KG1 (cell line): ENCODE measurements at places on chromosomes 2 and 18.

DNA sequence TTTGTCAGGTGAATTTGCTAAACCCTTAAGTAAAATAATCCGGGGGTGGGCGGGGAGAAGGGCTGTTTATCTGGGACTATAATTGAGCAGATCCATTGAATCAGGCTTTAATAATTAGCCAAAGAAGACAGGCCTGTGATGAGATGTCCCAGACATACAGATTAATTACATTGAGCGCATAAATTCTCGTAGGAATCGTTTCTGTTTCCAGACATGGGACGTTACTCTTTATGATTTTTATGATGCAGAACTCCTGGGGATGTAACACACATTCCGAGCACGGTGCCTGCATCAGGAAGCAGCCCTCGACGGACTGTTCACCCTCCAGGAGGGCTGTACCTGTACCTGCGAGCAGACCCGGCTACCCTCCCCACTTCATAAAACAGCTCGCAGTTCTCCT, 88.9 kb downstream of the SMIM21 start:
- DNase-seq: no peak

DNA sequence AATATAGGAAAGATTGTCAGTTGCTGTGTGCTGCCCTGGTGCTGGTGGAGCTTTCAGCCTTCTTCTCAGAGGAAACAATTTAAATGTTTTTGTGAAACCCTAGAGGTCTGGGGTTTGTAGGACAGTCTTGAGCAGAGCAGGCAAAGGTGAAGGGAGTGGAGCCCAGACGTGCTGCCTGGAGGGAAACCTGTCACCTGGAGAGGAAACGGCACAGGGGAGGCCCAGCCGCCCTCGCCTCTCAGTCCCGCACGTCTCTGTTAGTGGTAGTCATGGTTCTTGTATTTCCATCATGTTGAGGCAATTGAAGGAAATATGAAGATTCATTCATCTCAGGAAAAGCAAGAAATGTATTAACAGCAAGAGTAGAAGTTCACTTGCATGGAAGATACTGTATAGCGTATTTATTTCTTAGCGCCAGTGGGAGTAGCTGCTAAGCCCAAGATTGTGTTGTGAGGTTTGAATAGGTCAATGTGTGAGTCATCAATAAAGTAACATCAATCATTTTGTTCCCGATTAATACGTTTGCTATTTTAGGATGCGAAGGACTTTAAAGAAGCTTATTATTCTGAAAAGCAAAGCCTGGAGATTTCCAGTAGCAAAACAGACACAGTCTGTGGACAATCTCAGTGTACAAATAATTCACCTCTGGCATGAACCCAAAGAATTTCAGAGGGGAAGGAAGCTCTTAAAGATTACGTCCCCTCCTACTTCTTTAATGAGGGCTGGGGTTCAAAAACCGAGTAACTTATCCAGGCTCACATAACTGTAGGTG, 70.4 kb downstream of the LRRFIP1 start:
- no peak for DNase-seq

- no peak for DNase-seq
These were observed 455.0 kb upstream of the TCF4 start for GRCh38 chr18:56042915-56043536.

DNA sequence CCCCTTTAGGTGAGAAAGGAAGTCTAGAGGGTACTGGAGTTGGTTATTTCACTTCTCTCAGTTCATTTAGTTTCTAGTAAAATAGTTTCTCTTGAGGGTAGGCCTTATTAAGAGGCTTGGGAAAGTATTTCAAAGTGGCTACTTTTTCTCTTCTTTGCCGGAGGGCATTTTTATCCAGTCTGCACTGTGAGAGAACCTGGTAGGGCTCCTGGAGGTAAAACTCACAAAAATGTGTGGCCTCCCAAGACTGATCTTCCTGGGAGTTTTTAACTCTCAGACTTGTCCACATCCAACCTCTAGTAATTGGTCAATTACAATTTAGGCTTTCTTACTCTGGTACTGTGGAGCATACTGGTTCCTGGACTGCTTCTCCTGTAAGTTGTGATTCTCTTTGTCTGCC, 28.0 kb downstream of the EHBP1 start:
- no peak for DNase-seq

- no peak for DNase-seq
These were observed 89.7 kb upstream of the TTC39C start for GRCh38 chr18:23924813-23925212.

DNA sequence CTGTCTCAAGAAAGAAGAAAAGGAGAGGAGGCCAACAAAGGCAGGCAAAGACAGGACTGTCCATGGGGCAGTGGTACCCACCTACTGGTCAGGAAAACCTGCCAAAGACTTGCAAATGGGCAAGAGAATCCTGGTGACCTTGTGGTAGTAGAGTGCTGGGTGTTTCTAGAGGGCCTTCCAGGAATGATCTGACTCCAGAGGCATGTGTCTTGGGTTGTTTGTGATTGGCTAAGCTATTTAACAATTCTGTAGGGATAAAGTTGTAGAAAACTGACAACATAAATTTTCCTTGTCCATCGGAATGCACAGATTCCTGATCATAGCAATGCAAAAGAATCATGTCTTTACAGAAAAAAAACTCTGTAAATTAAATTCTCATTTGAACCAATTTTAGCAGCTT, 68.5 kb upstream of the ZNF532 start:
- DNase-seq: no peak

GRCh38 chr2:85846411-85846810, 42.4 kb downstream of the ST3GAL5 start:
- no peak for DNase-seq

- no peak for DNase-seq
These were observed 72.9 kb downstream of the C1QL2 start for GRCh38 chr2:119085613-119086012.

GRCh38 chr2:228681426-228681825, 499.9 kb upstream of the SPHKAP start:
- no peak for DNase-seq

GRCh38 chr2:110770404-110770958, 38.1 kb downstream of the ACOXL start:
- no peak for DNase-seq

DNA sequence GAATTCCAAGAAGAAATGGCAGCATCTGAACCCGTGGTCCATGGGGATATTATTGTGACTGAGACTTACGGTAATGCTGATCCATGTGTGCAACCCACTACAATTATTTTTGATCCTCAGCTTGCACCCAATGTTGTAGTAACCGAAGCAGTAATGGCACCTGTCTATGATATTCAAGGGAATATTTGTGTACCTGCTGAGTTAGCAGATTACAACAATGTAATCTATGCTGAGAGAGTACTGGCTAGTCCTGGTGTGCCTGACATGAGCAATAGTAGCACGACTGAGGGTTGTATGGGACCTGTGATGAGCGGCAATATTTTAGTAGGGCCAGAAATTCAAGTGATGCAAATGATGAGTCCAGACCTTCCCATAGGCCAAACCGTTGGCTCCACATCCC, 34.4 kb upstream of the DSG3 start:
- DNase-seq: no peak

DNA sequence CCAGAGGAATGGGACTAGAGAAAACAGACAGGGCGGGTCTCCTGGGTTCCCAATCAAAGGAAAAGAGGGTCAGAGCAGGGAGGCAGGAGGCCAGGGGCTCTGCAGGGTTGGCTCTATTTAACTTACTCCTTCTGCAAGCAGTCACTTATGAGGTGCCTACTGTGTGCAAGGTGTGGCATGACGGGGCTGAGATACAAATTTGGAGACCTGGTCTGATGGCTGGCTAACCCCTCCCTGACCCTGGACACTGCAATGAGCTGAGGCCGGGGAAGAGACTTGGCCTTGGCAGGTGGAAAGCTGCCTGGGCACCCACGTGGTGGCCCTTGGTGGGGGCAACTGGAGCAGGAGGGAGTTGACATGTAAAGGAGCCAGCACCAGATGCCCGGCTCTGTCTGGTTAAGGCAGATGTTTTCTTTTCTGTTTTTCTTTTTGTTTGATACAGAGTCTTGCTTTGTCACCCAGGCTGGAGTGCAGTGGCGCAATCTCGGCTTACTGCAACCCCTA, 148.5 kb upstream of the GATA6 start:
- no peak for DNase-seq

DNA sequence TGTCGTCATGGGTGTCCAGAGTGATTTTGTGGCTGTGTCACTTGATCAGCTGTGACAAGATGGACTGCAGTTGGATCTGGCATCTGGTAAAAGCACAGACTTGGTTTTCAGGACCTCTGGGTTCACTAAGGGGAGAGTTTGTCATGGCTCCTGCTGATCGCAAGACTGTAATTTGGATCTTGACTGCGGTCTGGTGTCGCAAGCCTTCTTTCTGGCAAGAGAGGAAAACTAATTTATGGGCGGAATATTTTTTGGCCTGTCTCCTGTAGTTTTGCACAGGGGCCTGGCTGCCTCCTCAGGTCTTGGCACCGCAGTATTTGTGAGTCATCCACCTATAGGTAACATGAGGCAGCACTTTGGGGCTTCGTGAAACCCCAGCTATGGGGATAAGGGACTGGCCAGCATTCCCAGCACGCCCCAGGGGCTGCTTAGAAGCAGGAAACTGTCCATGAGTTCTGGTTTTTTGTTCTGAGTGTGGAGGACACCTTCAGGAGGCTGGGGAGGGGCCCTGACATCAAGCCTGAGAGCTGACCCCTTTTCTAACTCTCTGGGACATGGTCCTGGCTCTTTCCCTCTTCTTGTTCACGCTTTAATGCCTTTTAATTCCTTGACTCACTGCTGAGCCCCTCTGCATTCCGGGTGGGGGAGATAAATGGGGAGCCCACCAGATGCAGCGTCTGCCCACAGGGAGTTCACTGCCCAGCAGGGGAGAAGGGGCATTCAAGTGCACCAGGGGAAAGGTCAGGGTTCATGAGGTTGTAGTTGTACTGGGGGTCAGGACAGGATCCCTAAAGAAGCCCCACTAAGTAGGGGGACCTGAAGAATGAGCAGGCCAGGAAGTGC, 12.2 kb downstream of the SH3BP4 start:
- no peak for DNase-seq

DNA sequence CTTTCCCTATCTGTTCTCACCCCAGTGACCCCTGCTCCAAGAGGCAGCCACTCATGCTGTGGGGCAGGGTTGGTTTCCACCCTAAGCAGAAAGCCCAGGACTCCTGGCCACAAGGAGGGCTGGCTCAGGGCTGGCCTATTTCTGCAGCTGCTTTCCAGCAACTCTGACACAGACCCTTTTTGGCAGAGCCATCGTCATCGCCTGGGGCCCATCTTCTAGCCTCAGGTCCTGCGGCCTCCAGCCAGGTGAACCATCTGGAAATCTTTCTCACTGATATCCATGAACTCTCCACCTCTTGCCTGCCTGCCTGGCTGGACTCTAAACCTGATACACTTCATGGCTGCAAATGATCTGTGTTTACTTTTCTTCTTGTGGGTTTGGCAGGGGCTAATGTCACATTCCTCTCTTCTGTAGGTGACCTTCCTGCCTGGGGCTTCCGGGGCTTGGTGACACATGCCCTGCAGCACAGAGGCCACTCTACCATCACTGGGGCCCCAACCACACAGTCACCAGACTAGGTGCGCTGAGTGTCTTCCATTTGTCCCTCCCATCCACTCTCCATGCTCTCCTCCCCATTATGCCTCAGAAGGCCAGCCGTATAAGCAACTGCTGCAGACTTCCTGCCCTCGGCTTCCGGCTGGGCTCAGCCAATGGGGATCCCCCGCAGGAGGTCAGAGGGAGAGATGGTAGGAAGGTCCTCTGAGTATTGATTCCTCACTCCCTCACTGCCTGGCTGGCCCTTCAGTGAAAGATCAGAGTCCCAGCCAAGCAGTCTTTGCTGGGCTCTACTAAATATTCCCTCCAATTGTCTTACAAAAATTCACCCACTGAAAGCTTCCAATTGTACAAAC, 9.7 kb upstream of the COPS8 start:
- DNase-seq: no peak

DNA sequence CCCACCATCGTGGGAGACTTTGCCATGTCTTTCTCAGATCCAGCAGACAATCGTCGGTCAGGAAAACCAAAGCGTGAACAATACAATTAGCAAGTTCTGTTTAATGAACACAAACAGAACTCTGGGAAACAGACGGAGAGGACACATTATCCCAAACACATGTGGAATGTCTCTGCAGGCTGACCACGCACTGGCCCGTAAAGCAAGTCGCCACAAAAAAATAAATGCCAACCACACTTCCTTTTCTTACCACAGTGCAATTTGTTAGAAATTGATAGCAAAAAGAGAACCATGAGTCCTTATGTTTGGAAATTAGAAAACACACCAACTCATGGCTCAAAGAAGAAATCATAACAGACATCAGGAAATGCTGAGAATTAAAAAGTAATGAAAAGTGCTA, 210.9 kb downstream of the TWIST2 start:
- no peak for DNase-seq

DNA sequence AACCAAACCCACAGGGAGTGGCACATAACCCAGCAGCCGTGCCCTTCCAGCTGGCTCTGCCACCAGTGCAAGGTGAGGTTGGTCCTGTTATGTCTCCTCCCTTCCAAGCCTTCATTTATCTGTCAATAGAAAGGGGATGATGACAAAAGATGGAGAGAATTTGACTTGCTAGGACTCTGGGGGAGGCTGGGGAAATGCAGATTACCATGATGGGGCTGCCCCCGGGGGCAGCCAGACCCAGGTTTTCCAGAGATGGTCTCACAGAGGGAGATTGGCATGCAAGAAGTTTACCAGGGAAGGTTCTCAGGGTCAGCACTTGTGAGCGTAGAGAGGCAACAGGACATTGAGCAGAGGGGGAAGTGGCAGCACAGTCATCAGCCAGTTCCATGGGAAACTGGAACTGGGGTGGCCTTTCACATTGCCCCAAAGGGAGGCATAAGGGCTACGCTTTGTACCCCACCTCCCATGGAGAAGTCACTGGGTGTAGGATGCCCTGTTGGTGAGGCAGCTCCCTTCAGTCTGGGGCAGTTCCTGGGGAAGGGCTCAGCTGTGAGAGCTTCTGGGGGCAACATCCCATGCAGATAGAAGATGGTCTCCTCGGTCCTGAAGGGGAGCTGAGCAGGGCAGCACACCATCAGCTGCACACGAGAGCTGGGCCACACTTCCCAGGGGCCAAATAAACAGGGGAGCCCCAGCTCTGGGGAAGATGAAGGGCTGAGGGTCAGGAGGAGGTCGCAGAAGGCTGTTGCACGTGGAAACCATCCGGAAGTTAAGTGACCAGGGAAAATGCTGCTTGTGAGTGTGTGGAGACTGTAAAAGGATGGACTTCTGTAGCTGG, 117.8 kb upstream of the EPC2 start:
- DNase-seq: no peak

DNA sequence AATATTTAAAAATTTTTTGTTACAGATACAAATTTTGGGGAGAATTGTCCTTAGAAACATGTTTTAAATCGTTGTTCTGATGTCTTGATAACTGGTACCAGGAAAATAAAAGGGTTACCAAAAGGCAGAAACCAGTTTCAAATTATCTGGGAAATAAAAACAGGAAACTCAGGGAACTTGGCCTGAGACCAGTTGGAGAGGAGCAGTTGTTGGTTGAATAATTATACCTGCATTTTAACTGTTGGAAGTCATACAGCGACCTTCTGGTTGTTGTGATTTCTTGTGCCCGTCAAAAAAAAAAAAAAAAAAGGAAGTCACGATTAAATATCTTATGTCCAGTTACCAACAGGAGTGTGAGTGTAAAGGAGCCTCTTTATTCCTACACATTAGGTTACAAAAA, 51.8 kb downstream of the CRIM1 start:
- no peak for DNase-seq
